ENCODE measurements at places on chromosomes 12 and 14.

DNA sequence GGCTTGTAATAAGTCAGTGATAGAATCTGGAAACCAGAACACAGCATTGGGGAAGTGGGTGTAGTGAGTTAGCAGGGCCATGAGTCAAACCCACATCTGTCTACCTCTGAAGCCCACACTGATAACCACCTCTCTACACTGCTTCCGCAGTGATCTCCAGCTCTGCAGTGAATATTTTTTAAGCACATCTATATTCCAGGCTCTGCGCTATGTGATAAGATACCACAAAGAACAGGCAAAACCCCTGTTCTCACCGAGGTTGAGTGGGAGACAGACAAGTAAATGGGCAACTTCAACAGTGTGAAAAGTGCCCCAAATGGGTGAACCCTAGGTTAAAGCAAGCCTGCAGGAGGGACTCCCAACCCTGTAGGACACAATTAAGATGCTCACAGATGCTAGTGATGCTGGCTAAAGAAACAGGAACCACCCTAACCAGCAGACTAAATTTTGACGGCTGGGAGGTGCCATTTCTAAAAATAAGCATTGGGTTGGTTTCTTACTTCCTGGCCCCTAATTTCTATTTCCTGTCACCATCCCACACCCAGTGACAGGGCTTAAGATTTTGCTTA is 375.0 kb downstream of the DPF3 start:
- no peak for DNase-seq

GRCh38 chr12:95002754-95003153 is 743 bp downstream of the NDUFA12 start:
- no peak for DNase-seq

- DNase-seq: no peak
Observed at GRCh38 chr14:88668448-88669116, 105.7 kb downstream of the ZC3H14 start.

DNA sequence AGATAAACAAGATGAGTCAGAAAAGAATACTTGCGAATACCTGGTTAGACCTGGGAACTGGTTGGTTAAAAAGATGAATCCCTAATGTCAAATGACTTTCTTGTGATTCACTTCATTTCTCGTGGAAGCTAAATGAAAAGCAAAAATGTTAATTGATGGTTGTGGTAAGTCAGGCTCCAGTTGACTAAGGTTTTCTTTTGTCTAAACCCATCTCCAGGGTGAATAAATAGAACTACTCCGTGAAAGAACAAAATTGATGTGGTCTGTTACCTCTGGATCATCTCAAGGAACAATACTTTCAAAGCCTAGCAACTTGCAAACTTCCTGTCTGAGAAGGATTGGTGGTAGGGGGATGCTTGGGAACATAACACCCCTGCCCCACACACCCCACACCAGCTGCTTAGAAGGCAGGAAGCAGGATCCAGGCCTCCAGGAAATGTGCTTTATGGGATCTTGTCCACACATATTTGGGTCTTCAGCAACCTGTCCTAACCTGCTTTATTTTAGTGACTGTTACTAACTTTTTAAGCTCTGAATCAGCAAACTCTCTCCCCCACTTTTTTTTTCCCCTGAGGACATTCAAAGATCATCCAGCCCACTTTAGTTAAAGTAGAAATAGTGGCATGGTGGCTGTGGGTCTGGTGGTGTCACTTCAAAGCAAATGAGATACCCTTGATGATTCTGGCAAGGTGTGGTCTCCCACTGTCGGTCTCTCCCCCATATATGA is 60.4 kb upstream of the PTHLH start:
- no peak for DNase-seq

- peak; percentile 26 for DNase-seq
Observed at GRCh38 chr14:104334424-104335161, 196.2 kb downstream of the KIF26A start.

GRCh38 chr14:71625175-71625574 is 307.1 kb upstream of the RGS6 start:
- no peak for DNase-seq

DNA sequence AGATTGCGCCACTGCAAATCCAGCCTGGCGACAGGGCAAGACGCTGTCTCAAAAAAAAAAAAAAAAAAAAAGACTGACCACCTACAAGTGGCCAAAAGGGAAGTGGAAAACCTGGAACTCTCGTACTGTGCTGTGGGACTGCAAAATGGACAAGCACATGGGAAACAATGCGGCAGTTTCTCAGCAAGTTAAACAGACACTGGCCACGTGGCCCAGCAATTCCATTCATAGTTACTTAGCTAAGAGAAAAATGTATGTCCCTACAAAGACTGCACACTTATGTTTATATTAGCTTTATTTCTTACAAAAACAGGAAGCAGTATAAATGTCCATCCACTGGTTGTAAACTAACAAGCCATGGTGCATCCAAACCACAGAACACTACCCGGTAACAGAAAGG is 5.6 kb downstream of the CHFR start:
- no peak for DNase-seq

DNA sequence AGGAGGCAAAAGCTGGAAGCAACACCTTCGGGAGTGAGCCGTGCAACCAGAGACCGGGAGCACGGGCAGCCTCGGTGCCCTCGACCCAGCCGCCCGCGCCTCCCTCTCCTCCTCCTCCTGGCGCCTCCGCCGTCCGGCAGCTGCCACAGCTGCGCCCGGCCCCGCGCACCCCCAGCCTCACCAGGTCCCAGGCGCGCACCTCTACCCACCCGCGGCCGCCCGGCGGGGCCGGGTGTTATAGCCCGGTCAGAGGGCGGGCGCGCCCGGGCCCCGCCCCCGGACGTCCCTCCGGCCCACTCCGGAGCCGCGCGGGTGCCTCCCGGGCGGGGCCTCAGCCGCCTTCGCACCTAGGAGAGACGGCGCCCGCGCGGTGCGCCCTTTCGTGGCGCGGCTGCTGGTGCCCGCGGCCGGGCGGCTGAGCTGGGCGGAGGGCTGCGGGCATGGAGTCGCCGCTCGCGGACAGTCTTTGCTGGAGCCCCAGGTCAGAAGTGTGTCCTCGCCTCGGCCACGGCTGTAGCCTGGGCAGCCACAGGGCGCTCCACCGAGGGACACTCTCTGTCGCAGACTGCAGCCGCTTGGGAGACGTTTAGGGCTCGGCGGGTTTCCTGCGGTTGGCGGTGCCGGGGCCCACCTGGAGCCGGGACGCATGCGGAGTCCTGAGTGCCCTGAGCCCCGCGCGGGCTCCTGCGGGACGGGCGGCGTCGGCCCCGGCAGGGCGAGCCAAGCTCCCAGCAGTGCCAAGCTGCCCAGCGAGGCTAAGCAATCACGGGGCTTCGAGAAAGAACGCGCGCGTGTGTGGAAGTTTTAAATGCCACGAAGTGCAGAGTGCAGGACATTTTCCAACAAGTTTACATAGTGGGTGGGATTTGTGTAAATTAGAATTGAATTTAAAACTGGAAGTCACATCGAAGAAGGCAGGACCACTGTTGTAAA is at the start of gene CPM:
Gene CPM (minus strand): TSS at position 211 of the 933 bp plus-strand sequence. CDS start 334 bp downstream, outside the sequence.
- DNase-seq: peak; percentile 78

DNA sequence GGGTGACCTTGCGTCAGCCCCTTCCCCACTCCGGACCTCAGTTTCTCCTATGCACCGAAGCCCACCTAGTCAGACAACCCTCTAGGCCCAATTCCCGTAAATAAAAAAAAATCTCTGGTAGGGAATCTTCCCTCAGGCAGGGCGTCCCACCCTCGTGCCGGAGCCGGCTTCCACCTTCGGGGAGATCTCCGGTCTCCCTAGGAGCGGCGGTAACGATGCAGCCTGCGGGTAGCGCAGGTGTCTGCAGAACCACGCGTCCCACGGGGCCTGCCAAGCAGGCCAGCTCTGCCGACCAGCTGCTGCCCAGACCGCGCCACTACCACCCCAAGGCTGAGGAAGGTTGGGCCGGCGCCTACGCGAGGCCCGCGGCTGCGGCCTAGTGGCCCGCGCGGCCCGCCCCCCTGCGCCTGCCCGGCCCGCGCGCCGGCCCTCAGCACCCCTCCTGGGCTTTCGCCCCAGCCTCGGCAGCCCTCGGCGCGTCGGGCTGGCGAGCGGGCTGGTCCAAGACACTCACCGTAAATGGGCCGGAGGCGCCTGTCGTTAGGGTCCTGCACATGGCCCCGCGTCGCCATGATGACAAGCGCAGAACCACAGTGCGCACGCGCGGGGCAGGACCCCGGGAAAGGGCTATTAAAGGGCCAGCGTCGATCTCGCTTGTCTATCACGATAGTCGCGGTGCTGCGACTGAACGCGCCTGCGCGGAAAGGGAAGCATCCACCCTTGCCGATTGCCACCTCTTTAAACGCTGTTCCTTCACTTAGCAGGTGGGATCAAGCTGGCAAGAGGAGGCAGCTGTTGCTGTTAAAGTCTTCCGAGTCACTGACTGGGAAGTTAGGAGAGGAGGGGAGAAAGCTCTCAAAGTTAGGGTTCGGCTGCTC is at the start of gene NAA25:
Gene NAA25 (minus strand): TSS at position 582 of the 878 bp plus-strand sequence. CDS start 10 bp downstream, at position 572.
- peak; percentile 80 for DNase-seq

DNA sequence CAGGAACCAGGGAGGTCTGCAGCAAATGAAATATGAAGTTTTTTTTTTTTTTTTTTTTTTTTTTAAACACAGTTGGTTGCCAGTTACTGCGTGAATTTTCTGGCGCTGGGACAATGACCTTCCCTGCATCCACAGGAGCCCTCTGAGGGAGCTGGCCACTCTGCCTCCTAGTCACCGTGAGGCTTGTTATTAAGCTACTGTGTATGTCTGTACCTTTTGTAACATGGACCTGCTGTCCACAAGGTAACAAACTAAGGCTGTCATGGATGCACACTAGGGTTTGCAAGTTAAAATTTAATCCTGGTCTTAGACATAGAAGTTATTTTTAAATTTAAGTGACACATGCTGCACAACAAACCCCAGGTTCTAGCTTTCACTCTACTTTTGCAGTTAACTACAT is 211.0 kb downstream of the SSPN start:
- no peak for DNase-seq

- no peak for DNase-seq
Observed at GRCh38 chr12:104514092-104514810, 57.5 kb downstream of the CHST11 start.

DNA sequence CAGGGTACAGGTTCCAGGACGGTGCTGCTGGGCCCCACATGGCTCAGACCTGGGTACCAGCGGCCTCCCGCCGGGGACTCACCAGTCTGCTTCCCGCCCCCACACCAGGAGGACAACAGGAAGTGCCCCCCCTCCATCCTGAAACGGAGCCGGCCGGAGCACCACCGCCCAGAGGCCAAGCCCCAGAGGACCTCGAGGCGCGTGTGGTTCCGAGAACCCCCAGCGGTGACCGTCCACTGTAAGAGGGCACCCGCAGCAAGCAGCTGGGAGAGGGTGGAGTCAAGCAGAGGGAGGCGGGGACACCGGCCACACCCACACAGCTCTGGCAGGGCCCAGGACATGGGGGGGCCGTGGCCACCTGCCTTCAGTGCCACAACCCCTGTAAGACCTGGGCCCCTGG is 8.1 kb downstream of the C14orf180 start:
- no peak for DNase-seq

GRCh38 chr12:116336542-116337065 is 59.1 kb upstream of the MED13L start:
- no peak for DNase-seq

DNA sequence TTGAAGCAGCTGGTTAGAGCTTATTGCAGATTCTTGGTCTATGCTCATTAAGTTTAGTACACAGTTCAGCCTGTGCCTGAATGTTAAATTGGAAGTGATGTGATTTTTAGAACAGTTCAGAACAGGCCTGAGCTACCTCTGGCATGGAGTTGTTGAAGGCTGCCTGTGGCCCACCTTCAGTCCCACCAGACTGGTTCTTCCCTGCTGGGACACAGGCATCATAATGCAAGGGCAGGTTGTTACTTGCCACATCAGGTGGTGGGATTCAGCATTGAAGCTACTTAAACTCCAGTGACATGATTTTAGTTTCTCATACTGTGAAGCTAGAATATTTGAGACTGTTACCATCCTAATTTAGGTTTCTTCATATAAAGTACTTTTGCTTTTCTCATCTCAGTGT is 49.4 kb downstream of the PROX2 start:
- DNase-seq: no peak

- no peak for DNase-seq
Observed at GRCh38 chr14:77058117-77058516, 29.6 kb upstream of the IRF2BPL start.

- DNase-seq: no peak
Observed at GRCh38 chr12:47813511-47814196, 6.0 kb downstream of the HDAC7 start.

DNA sequence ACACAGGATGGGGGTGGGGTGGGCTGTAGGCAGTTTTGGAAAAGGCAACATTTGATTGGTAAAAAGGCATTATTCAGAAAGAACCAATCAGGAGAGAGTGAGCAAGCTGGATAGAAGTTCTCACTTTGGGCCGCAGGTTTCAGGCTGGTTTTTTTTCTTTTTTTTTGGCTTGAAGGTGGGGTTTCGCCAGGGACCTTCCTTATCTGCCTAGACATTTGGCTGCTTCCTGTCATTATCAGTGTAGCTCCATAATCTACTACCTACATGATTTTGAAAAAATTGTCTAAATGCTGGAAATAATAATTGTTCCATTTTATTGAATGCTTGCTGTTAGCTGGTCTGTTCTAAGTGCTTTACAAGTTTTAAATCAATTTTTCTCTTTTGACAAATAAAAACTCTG is 649.0 kb downstream of the TMTC2 start:
- no peak for DNase-seq

- DNase-seq: no peak
Observed at GRCh38 chr12:45469902-45470301, 254.0 kb downstream of the ANO6 start.

DNA sequence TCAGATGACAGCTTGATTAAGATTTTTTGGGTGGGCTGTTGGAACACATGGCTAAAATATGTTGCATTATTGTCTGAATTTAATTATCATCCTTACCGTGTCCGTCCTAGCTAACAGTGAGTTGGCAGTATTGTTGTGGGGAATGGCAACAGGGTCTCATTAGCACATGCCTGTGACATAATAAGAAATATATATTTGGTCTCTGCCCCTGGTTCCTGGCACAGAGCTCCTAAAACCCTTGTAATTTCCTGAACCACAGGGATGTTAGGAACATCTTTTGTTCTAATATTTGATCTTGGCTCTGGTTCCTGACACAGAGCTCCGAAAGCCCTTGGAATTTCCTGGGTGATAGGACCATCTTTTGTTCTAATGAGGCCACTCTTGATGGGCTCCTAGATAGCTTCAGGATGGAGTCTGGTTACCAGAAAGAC is 76.0 kb downstream of the SYNE2 start:
- no peak for DNase-seq

All from NCI-H510A (cell line).